ENCODE measurements at places on chromosomes 12 and 14.

- no peak for DNase-seq
Measured at GRCh38 chr12:5259523-5259922, 172.4 kb upstream of the NTF3 start.

- no peak for DNase-seq
Measured at GRCh38 chr14:104722938-104723650, 935 bp upstream of the ADSS1 start.

DNA sequence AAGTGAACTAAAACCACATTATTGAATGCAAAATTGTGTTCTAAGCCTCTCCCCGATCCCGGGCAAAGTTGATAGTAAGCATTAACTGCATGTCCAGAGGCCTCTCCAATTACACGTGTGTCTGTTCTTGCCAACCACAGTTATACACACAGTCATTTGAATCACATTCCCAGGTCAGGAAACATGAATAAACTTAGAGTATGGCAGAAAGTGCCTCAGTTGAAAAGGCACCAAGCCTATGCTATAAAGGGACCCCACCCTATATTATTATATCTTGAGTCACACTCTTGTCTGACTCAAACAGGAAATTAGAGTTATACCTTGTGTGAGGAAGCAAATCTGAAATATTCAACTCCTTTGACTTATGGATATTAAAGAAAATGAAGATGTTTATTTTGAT, 128.3 kb upstream of the STXBP6 start:
- no peak for DNase-seq

DNA sequence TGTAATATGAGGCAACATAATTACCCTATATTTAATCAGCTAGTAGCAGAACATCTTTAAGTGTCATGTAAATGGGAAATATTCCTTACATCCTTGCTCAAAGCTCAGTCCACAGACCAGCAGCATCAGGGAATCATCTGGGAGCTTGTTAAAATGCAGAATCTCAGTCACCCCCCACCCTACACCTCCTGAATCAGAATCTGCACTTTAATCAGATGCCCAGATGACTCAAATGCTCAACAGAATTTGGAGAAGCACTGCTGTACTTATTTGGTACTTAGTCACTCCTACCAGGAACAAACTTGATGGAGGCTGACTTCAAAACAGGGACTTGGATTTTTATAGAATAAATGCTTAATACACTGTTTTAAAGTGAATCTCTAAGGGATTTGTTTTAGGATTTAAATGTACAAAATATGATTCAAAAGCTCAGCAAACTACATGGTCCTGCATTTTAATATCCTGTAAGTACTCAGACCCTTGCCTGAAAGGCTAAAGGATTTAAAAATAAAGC, 96.5 kb downstream of the ARMH4 start:
- no peak for DNase-seq

DNA sequence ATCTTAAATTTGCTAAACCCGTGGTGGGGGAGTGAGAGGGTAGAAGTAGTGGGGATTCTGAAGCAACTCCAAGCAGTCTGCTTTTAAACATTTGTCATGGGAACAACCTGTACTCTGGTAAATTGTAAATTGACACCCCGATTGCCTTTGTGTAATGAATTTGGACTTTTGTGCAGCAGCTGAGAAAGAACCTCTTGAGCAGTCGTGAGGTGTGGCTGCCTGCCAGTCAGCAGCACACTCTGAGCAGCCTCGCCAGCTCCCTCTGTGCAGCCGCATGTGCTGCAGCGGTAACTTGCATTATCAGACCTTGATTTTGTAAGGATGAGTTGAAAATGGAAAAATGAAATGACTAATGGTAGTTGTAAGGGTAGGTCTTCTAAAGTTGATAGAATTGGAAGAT, 74.3 kb downstream of the SUSD6 start:
- DNase-seq = peak; percentile 47

DNA sequence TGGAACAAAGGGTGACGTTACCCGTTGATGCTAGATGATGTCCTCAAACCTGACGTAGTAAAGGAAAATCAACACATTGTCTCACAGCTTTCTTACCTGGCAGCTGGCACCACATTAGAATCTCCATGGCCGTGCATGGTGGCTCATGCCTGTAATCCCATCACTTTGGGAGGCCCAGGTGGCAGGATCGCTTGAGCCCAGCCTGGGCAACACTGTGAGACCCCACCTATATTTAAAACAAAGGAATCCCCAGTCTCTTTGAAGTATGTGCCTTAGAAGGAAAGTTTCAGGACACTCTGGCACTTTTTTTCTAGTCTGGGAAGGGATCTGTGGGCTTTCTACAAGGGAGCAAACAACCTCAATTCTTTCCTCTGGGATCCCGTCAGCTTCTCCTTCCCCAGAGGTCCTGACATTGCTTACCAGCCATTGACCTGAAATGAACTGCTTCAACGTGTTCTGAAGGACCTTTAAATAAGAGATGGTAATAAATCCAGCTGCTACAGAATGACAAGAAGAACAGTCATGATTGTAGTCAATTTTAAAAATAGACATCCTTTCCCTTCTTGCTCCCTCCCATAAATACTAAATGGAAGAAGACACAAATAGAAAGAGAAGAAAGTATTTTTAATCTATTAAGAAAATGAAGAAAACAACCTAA, 33.7 kb upstream of the TTC7B start:
- DNase-seq = no peak

DNA sequence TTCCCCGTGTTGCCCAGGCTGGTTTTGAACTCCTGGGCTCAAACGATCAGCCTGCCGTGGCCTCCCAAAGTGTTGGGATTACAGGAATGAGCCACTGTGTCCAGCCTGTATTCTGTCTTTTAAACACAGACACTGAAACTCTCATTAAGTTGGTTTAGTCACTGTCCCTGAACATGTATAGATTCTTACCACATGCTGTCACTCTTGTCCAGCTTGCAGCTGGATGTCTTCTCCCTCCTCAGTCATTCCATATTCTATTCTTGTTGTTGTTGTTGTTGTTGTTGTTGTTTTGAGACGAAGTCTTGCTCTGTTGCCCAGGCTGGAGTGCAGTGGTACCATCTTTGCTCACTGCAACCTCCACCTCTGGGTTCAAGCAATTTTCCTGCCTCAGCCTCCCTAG, 12.3 kb upstream of the ATP5MC2 start:
- DNase-seq = no peak

DNA sequence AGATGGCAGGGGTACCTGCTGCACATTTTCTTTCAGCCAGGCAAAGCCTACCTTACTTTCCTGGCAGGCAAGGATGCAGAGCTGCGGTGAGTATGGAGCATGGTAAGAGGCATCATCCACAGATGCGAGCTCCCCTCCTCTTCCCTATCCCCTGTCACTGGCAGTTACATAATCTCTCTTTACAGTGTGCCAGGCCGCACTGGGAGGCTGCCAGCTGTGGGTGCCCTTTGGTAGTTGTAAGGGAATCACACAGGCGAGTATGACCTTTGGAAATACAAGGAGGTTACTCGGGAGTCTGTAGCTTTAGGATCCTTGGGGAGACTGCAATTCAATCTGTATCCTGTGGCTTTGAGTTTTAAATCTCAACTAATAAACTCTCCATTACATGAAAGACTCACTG, 132.5 kb downstream of the KTN1 start:
- DNase-seq = no peak

- no peak for DNase-seq
Measured at GRCh38 chr14:54052696-54053385, 96.2 kb upstream of the BMP4 start.

- DNase-seq = no peak
Measured at GRCh38 chr12:53791735-53792326, 40.1 kb upstream of the CISTR start.
